Left lung (tissue), 14 donors: ENCODE measurements at places on chromosomes 5 and 9. TPM values are rescaled to one million over a fixed set of nuclear protein-coding genes. Genes with fewer than 3 reads are reported as not detected.

MARCHF3 gene
- total RNA-seq = 8.7 TPM

GRCh38 chr9:14466429-14466818, 152.5 kb upstream of the NFIB start:
- H3K4me1 ChIP-seq = no peaks in the 10 kb centered on the region
- H3K27ac ChIP-seq = no peak overlapping the region
- H3K27me3 ChIP-seq = no peaks in the 10 kb centered on the region
- DNase-seq = no peak

DNA sequence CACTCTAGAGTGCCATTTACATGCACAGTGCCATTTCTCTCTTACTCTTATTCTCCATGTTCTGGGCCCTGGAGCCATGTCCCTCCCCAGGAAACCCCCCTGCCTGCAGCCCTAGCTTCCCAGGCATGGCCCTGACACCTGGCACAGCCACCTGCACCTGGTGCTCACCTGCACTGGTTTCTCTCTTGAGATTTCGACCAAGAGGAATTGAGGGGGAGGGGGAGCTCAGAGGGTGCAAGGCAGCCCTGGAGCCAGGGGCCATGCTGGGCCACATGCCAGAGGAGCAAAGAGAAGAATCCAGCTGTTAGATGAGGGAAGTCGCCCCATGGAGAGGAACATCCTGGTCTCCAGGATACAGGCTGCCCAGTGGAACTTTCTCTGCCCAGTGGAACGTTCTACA, 65.0 kb upstream of the RAPGEF1 start:
- H3K27me3 ChIP-seq = no peaks in the 10 kb centered on the region
- no peak overlapping the region for H3K27ac ChIP-seq
- no peak overlapping the region for H3K4me3 ChIP-seq
- H3K4me1 ChIP-seq = no peaks in the 10 kb centered on the region

- no peaks in the 10 kb centered on the region for H3K27me3 ChIP-seq
- H3K36me3 ChIP-seq = no peaks in the 10 kb centered on the region
- no peak overlapping the region for H3K4me3 ChIP-seq
- H3K27ac ChIP-seq = no peak overlapping the region
Observed at GRCh38 chr5:152178350-152178699, 226.8 kb downstream of the NMUR2 start.
